ENCODE measurements at places on chromosomes 16 and 17.
A peak's percentile ranks its signal among the peaks of the same experiment; 100 is the strongest.

DNA sequence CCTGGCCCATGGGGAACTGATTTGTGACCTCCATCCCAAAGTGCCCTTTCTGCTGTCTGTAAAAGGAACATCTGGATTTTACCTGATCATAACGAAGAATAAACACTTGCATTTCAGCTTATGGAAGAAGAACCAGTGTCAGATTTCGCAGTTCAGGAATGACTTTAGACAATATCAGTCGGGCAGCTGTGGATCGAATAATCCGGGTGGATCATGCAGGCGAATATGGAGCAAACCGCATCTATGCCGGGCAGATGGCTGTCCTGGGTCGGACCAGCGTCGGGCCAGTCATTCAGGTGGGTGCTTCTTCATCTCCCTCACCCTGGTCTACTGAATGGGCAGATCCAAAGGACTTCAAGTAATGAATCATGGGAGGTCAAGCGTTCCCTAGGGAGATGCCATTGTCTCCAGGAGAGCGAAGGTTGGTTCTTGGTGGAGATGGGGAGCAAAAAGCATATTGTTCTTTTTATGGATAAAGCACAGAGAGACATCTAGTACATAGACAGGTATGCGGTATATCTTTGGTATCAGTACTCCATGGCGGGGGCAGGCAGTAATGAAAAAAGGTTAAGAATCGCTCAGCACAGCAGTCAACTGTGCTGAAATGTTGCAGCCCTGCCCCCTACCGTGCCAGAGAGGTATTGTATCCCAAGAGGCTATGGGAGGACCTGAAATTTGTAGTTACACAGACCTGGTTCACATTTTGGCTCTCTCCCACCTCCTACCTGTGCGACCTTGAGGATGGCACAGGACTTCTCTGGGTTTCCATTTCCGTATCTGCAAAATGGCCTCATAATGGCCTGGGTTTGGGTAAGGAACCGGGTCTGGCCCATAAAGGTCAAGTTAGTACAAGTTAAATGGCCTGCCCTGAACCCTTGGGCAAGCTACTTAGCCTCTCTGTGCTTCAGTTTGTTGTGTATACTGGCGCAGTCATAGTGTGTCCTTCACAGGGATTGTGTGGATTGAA lies 4.7 kb downstream of the COQ7 start:
- DNase-seq, result peak; percentile 53

DNA sequence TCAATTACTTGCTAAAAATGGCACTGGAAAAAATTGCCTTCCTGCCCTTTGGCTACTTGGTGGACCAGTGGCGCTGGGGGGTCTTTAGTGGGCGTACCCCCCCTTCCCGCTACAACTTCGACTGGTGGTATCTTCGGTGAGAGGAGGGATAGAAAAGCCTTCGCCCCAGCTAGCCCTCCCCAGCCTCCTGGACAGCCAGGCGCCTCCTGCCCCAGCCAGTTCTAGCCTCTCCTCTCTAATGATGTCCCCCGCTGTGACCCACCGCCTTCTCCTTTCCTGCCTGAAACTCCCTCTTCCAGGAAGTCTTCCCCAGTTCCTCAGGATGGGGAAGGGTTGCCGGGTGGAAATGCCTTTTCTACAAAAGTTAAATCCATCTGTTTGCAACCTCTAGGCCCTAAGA lies 6.2 kb downstream of the ACE start:
- no peak for DNase-seq

DNA sequence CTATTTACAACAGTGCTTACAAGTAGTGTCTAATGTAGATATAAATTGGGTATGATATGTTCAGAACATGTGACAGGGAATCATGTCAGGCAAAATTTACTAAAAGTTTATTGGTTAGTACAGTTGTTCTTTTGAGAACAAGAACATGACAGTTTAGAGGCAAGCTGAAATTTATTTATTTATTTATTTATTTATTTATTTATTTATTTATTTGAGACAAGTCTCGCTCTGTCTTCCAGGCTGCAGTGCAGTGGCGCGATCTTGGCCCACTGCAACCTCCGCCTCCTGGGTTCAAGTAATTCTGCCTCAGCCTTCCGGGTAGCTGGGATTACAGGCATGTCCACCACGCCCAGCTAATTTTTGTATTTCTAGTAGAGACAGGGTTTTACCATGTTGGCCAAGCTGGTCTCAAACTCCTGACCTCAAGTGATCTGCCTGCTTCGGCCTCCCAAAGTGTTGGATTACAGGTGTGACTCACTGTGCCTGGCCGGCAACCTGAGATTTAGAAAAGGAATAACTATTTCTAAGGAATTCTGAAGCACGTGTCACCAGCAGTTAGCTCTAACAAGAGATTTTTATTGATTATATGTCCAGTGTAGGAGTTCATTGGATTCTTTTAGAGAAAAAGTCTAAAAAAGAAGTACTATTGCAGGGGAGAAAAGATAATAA lies 24.9 kb downstream of the MRTFB start:
- no peak for DNase-seq

DNA sequence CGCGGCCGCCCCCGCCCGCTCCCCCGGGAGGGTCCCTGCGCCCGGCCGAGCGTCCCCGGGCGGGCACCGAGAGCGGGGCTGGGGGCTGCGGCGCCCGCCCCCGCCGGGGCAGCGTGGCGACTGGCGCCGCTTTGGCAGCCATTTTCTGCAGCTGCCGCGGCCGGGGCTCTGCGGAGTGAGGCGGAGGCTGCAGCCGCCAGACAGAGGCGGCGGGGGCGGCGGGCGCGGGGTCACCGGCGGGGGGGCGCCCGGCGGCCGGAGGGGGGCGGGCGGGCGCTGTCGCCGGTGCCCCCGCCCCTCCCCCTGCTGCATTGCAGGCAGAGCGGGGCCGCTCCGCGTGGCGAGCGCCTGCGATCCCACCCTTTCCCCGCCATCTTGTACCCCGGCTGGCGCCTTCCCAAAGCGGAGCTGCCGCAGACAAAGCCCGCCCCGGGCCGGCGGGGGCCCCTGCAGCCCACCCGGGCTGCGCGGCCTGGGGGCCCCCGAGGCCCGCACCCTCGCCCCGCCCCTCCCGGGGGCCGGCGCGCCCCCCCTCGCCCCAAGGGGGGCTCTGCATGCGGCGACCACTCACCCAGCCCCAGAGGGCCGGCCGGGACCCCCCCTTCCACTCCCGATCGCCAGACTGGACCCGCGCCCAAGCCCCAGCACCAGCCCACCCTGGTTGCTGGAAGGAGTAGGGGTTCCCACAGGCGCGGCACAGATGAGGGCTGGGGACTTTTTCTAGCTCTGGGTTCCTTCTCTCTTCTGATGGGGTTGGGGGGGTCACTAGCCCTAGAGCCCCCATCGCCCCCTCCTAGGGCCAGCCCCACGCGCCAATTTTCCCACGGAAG lies 16.6 kb upstream of the CBX8 start:
- DNase-seq, result no peak

DNA sequence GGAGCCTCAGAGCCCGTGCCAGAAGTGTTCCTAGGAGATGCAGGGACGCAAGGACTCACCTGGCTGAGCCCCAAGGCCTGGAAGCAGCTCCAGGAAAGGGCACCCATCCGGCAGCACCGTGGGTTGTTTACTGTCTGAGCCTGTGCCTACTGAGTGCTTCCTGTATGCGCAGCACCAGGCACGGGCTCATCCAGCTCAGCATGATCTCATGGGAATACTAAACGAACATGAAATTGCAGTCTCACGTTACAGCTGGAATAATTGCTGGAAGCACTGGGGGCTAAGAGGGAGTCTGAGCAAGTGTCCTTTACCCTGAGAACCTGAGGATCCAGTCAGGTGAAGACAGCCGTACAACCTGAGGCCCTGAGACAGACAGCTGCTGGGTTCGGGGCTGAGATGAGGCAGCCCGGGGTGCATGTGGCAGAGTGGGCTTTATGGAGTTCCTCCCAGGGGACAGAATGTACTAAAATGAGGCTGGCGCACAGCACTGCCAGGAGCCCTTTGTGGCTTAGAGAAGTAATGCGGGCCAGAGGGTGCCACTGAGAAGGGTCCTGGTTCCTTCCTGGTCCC lies 5.4 kb downstream of the CTRL start:
- DNase-seq, result no peak

DNA sequence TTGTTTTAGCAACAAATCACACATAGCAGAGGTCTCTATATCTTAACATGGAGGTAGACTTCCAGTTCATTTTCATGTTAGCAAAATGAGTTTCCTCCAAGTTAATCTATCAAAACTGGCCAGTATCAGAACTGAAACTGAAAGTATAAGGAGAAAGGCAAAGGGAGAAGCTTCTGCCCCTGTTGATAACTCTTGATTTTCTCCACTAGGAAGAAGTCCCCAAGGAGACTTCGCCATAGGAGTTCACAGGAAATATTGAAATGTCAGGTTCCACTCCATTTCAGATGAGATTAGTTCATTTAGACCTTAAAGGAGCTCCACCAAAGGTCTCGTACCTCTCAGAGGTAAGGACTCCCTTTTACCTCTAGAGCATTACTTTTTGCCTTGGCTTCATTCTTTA lies 1.2 kb upstream of the OGFOD3 start:
- no peak for DNase-seq

DNA sequence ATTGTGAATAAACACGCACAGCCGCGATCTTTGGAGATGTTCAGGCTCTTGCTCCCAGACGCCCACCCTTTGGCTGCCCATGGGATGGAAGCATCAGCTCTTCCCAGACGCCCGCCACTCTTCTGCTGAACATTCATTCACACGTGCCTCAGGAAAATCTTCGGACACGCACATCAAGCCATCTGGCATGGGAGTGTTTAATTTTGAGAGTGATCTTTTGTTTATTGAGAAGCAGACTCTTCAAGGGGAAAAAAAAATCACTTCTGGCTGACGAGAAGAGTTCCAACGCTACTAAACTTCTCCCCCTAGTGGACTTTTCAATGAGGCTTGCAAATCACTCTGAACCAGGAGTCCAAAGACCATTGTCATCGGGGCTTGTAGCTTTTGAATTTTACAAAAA lies 62.0 kb upstream of the NUDT7 start:
- DNase-seq, result no peak
